Fibroblast of skin of right biceps (primary cell): ENCODE measurements at places on chromosomes 5 and 9.

DNA sequence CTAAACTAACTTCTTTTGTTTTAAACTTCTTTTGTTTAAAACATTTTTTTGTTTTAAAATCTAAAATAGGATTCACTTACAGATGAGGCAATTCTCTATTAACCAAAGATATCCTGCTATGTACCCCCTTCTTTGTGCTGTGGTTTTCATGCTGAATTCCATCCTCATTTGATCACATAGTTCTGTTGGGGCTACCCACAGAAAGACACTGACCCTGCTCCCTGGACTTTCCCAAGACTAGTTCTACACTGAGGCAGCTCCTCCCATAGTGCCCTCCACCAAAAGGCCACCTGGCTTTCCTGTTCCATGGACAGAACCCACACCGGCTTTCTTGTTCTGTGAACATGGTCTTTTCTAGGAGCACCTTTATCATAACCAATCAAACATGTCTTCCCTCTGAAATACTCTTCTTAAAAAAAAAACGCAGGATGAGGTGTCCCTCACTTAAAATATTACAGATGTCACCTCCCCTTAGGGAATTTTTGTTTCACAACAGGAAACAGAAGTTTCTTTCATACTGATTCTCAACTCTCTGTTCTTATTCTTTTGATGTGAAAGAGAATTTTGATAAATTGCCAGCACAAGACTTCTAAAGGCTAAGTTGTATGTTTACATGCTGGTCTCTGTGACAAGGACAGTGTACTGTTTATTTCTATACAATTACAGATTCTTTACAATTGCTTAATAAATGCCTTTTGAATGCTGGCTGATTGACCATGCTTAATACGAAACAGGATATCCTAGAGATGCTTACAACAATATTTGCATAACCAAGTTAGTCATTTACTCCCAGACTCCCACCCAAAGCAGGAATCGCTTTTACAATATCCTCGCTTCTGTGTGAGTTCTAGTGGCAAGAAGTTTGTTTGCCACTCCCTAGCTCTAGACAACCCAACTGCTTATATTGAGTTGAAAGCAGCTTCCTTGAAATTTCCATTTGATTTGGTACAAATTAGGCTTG, 300.4 kb downstream of the DTWD2 start:
- DNase-seq = peak; percentile 41

GRCh38 chr5:174935854-174936474, 211.6 kb downstream of the MSX2 start:
- peak; percentile 44 for DNase-seq

DNA sequence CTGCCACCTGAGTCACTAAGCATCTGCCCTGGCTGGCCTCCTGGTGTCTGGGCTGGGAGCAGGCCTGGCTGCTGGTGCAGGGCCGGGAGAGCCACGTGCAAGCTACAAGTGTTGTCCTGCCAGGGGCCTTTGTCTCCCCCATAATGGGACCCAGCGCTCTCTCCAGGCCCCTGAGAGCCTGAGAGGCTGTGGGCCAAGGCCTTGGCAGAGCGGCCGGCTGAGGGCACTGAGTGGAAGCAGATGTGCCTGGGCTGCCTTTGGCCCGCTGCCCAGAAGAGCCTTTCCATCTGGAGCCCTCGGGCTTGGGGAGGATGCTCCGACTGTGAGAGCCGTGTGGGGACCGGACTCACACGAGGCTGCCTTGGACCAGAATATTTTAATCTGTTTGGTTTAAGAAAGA, 185.5 kb downstream of the RGS3 start:
- DNase-seq = peak; percentile 41

DNA sequence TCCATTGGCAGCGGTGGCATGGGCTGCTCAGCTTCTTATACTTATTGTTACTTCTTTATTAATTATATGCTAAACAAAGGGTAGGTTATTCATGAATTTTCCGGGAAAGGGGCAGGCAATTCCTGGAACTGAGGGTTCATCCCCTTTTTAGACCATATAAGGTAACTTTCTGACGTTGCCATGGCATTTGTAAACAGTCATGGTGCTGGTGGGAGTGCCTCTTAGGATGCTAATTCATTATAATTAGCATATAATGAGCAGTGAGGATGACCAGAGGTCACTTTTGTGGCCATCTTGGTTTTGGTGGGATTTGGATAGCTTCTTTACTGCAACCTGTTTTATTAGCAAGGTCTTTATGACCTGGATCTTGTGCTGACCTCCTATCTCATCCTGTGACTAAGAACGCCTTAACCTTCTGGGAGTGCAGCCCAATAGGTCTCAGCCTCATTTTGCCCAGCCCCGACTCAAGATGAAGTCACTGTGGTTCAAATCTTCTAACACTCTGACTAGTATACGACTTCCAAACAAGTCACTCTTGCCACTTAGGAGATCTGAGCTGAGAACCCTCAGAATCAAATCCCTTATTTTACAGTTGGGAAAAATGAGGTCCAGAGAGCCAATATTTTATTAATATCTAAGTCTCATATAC, 237.5 kb downstream of the TRIM32 start:
- DNase-seq = no peak

GRCh38 chr9:69601698-69602097, 70.5 kb downstream of the APBA1 start:
- DNase-seq = no peak

- DNase-seq = peak; percentile 96
These were observed at the start of gene ZNF300 for GRCh38 chr5:150904479-150905311. Gene ZNF300, minus strand, starts transcription at chr5:150904980. Its CDS starts 1,825 bp downstream, at chr5:150903155.

- no peak for DNase-seq
These were observed 43.0 kb upstream of the SHB start for GRCh38 chr9:38112049-38112448.

DNA sequence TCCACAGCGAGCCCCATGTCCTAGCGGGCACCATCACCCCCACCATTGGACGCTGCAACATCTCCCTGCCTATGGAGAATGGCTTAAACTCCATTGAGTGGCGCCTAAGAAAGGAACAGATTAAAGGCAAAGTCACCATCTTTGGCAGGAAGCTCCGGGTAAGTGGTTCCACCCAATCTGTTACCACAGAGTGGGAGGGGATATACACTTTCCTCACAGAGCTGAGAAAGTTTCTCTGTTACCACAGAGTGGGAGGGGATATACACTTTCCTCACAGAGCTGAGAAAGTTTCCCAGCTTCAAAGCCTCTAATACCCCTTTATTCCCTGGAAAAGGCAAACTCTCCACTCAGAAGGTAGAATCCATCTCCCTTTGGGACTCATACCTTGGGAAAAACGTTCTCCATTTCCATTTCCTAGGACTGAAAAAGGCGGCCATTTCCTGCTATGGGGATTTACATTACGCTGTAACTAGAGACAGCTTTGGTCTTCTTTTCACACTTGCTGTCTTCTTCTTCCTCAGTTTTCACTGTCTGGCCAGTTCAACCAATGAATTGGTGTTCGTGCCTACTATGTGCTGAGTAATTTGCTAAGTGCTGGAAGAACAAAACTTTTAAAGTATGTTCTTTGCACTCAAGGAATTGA, 63.4 kb upstream of the WWC1 start:
- DNase-seq = no peak

- DNase-seq = peak; percentile 90
These were observed 66.4 kb upstream of the PLPP1 start for GRCh38 chr5:55601204-55601618.

GRCh38 chr5:173383711-173384110, 55.5 kb upstream of the STC2 start:
- DNase-seq = peak; percentile 5

GRCh38 chr9:12094046-12094445, 599.1 kb upstream of the TYRP1 start:
- no peak for DNase-seq

DNA sequence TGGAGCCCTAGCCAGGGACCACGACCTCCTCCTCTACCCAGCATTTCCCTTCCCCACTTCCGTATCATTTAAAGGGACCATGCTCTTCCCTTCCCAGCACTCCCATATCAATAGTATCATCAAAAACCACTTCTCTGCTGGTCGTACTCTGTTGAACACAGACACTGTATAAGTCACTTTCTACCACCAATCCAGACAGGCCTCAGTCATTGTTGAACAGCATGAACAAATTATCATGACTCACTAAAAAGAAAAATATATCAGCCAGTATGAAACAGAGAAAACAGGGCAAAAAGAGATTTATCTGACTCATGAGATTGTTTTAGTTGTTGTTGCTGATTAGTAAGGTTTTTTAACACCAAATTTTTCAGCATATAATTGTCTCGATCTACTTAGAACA, 89.8 kb downstream of the CDKN2A start:
- peak; percentile 79 for DNase-seq

DNA sequence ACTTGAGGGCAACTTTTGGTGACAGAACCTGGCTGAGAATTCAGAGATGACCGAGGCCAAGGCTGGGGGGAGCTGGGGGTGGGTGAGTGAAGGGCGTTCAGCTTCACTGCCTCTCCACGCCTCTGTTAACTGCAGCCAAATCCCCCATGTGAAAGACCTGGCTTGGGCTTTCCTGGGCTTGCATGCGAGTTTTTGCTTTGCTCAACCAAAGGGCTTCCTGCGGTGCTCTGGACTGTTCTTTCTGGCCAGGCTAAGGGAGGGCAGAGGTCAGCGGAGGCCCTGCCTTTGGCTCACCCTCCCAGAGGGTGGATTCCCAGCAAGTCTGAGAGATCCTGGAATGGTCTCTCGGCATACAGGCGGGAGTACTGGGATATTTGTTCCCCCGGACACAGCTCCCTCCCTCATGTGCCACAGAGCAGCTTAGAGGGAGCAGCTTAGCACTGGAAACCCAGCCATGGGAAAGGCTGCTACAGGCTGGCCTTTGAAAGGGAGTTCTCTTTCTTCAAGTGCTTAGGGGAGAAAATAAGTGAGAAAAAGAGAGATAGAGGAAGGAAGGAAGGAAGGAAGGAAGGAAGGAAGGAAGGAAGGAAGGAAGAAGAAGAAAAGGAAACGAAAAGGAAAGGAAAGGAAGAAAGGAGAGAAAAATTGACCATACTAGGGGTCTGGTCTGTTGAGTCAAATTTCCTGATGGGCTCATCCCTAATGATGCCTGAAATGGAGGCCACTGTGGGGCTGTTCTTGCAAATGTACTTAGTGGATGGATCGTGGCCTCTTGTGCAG, 158.8 kb downstream of the FGF18 start:
- DNase-seq = no peak

DNA sequence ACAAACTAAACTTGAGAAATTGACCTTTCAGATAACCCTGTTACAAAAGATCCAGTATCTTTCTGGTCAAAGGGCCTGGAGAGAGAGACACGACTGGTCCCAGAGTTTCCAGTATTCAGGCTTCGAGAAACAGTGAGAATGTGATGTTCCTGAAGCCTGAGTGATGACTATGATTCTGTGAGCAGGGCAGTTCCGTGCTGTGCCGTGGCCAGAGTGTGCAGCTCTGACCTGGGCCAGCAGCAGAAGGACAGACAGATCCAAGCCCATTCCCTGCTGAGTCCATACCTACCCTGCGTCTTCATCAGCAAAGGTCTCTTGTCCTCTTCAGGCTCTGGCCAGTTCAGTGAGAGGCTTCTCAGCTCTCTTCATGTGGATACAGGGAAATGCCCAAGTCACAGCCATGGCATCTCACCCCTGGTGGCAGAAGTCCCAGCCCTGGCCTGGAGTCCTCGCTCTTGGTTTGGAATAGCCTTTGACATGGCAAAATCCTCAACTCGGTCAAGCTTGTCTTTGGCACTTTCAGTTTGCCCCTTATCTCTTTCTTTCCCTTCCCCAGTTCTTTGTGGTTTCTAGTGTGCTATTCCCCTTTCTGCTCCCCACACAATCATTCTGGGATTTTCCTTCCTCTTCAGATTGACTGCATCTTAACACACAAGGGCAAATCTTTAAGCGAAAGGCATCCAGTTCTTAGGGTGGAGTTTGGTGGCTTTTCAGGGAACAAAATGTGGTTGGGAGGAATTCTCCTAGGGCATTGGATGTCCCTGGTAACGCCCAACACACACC, 107.7 kb downstream of the LIFR start:
- DNase-seq = no peak

GRCh38 chr5:114332493-114332892, 29.4 kb upstream of the KCNN2 start:
- no peak for DNase-seq
